ENCODE measurements at places on chromosomes 2 and 18.

GRCh38 chr18:23784832-23785245 lies 95.6 kb downstream of the LAMA3 start:
- DNase-seq, result peak; percentile 10

- DNase-seq, result no peak
Measured at GRCh38 chr2:147356157-147356556, 488.7 kb upstream of the ACVR2A start.

DNA sequence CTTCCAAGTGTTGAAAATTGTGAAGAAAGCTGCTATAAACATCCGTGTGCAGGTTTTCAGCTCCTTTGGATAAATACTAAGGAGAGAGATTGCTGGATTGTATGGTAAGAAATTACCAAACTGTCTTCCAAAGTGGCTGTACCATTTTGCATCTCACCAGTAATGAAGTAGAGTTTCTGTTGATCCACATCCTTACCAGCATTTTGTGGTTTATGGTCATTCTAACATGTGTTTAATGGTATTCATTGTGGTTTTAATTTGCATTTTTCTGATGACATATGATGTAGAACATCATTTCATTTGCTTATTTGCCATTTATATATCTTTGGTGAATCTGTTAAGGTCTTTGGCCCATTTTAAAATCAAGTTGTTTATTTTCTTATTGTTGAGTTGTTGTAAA lies 260.7 kb downstream of the SPAG16 start:
- DNase-seq, result no peak

DNA sequence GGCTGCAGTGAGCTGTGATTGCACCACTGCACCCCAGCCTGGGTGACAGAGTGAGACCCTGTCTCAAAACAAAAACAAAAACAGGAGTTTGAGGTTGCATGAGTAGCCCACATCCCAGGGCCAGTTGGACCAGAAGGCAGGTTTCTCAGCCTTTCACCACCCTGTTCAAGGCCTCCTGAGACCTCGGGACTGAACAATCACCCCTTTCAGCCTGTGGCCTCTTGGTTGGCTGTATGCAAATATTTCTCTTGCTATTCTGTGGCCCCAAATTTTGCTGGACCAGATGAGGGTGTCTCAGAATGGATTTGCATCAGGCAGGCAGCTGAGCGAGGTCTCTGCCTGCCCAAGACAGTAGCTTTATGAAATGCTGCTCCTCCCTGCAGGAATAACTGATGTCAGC lies 56.9 kb downstream of the DPYSL5 start:
- no peak for DNase-seq

GRCh38 chr18:13539843-13540476 lies 186.4 kb downstream of the FAM210A start:
- no peak for DNase-seq

GRCh38 chr2:23603581-23603980 lies 218.6 kb downstream of the KLHL29 start:
- DNase-seq, result no peak

GRCh38 chr18:11146947-11147345 lies 2.4 kb downstream of the PIEZO2 start:
- DNase-seq, result no peak

GRCh38 chr2:53366543-53366942 lies 401.1 kb upstream of the CHAC2 start:
- DNase-seq, result peak; percentile 14

GRCh38 chr2:134295441-134295840 lies 41.6 kb downstream of the MGAT5 start:
- no peak for DNase-seq

GRCh38 chr2:104468846-104469245 lies 385.1 kb upstream of the POU3F3 start:
- DNase-seq, result no peak

DNA sequence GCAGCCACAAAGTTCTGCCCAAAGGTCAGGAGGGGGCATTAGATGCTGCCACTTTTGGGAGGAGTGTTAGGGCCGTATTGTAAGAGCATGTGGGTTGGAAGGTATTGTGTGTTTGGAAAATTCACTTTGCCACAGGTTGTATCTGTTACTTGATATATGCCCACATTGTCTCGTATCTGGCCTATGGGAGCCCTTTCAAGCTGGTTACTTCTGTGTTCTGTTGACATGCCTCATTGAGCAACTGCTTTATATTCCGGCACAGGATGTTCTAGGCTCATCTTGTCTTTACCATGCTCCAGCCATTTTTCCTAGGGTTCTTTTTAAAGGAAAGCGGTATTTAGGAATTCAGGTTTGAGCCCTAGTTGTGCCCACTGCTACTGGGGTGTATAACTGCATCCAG lies 6.0 kb downstream of the ADNP2 start:
- no peak for DNase-seq

DNA sequence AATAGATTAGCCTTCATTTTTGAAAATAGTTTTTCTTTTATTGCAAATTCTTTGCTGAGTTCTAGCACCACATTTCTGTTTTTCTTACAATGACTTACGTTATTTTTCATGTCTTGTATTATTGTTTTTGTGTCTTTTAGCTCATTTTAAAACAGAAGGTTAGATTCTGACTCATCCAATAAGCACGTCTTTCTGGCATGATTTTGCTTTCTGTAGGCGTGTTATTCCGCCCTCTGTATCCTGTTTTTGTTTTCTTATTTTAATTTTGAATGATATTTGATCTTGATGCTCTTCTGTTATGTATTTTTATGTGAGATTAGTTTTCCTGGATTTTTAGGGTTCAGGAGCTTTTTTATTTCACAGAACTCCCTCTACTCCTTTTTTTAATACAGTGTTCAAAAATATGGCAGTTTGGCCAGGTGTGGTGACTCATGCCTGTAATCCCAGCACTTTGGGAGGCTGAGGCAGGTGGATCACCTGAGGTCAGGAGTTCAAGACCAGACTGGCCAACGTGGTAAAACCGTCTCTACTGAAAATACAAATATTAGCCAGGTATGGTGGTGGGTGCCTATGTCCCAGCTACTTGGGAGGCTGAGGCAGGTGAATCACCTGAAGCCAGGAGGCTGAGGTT lies 145.0 kb downstream of the CLIP4 start:
- no peak for DNase-seq

DNA sequence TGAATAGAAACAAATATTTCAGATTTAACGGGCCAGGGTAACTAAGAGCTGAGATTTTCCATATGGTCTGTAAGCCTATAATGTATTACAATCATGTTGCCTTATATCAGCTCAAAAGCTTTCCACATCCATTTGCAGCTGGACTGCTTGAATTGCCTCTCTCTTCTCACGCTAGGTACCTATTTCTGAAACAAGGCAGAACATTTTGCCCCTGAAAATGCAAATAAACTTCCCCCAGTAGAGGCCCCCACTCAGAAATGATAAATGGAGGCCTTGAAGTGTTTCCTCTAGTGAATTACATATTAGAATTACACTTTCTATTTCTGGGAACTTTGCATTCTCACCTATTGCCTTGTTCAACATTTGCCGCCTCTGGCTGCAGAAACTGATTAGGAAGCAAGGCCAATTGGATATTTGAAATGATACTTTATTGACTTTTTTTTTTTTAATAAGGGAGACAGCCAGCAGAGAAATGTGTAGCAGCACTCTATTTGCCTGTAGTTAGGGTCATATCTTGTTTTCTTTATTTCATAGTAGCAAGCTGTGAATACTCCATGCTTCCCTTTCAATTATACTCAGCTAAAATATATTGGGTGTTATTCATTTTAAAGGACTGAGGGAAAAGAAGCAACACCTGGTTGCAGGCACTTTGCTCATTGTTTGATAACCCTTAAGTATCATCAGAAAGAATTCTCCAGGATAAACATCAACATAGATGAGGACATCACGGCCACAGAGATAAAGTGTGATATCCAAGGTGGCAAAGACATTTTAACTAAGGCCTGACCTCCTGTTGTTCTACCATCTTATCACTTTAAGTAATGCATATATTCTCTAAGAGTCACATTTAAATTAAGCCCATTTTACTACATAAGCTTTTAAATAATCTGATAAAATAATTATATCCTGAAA lies 505.5 kb downstream of the LRRTM4 start:
- no peak for DNase-seq

DNA sequence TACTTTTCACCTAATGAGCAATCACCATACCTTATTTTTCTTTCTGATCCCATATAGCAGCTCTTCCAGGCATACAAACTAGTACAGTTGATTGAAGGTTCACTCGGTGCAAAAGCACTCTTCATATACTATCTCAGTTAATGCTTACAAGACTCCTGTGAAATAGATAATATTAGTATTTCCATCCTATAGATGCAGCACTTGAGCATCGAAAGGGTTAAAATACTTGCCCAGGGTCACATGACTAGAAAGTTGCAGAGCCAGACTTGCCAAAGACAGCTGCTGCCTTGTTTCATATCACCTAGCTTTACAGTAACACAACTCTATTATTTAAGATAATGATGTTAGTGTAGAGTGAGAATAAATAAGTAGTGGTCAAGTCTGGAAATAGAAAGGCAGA lies 466.0 kb upstream of the TNP1 start:
- DNase-seq, result peak; percentile 55

- DNase-seq, result no peak
Measured at GRCh38 chr2:202883987-202884675, 12.6 kb upstream of the ICA1L start.

GRCh38 chr2:165144315-165144714 lies 59.5 kb downstream of the SCN3A start:
- no peak for DNase-seq

GRCh38 chr2:183134016-183134415 lies 9.8 kb downstream of the NUP35 start:
- DNase-seq, result no peak

DNA sequence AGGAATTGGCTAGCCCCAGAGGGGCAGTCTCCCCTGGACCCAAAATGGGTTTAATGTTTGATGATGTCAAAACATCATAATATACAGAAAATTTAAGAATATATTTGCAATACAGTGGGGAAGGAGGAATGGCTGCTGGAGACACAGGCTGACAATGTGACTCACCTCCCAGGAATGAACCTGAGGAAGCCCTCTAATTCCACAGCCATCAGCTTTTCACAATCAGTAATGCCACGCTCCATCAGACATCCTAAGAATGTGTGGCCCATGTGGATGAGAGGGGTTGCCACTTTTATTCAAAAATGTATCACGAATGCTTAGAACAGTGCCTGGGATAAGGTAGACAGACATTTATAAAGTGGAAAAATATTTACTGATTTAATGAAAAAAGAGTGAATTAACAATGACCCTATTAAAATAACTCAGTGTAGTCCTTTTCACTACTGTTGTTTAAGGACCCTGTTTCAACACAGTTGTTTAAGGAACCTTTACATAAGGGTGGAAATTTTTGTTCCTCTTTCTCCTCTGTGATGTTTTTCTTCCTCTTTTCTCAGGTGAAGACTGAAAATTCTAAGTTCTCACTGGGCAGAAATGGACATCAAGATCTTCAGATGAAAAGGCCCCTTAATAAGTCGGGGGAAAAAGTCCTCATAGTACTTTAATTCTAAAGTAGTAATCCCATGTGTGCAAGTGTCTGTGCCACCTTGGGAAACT lies 17.5 kb upstream of the TMEM163 start:
- DNase-seq, result no peak

DNA sequence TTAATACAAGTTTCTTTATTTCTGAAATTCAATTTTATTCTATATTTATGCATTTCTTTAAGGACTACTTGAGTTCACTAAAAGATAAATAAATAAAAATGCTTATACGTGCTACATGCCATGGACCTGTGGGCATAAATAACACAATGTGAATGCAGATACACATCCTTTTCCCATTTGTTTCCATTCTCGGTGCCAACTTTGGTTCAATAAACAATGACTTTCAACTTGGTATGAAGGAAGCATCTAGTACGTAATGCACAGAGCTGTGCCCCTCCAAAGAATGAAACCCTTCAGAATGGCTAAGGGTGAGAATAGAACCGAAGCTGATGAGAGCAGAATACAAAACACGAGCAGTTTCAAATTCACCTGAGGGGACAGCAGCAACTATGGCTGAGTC lies 409.3 kb downstream of the MTX2 start:
- DNase-seq, result no peak

- DNase-seq, result no peak
Measured at GRCh38 chr2:102334486-102334885, 21.1 kb upstream of the IL18R1 start.

GRCh38 chr2:181036848-181037603 lies 56.6 kb downstream of the UBE2E3 start:
- no peak for DNase-seq

DNA sequence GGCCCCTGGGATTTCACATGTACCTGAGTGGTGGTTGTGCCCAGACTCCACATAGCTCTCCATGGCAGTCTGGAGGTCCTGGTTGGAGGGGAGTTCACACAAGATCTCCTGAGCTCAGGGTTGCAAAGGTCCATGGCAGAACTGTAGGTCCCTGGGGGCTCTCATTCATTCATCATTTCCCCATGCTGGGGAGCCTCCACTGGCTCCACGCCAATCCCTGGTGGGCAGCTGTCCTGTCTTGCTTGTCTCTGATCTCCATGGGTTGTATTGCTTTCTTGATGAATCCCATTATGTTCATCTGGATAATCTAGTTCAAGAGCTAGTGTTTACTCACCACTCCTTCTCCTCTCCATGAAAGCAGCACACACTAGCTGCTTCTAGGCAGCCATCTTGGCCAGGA lies 42.4 kb downstream of the ZSWIM2 start:
- no peak for DNase-seq

DNA sequence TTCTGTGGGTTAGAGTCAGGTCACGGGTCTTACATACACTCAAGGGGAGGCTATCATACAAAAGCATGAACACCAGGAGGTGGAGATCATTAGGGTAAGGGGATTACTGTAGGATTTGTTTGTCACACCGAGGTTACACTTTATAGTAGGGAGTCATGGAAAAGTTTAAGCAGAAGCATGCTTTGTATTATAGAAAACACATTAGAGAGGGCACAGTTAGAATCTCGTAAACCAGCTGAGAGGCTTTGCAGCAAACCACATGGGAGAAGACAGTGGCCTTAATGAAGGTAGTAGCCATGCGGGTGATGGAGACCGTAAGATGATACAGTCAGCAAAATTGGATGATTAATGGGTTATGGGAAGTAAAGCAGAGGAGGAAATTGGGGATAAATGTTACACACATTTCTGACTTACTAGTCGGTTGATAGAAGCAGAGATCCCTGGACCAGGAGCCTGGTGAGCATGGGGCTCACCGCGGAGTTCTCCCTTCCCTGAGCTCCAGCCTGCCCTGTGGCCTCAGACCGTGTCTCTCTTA lies 75.6 kb downstream of the MAPRE2 start:
- no peak for DNase-seq

DNA sequence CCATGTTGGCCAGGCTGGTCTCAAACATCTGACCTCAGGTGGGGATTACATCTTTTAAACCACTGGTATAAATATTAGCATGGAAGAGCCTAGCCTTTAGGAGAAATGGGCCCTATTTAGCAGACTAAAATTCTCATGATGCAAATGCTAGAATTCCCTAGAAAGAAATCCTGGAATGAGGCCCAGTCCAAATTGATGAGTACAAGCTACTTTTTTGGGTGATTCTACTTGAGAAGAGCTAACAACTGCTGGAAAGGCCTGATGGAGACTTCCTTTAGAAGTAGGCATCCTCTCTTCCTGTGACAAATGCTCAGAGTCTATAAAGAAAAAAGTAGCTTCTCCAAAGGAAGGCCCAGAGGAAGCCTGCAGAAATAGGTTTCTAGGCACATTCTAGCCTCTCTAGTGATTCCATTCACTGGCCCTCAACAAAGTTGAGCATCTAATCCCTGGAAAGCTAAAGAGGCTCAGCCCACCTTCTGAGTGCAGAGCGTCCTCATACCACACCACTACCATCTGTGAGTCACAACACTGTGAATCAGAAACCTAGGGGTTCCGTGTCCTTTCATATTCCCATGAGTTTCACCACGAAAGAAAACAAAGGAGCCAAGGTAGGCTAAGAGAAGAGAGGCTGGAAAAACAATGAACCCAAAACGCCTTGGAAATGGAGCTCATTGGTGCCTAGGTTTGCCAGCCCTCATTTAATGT lies 183.1 kb downstream of the C1D start:
- no peak for DNase-seq
